ENCODE measurements at places on chromosomes 6 and 20.

GRCh38 chr6:101588343-101588742 is 194.8 kb downstream of the GRIK2 start:
- no peak for DNase-seq

- DNase-seq = no peak
These were observed 19.3 kb downstream of the TXNDC5 start for GRCh38 chr6:7891078-7891872.

GRCh38 chr20:13349235-13349604 is 128.1 kb downstream of the ISM1 start:
- DNase-seq = no peak

DNA sequence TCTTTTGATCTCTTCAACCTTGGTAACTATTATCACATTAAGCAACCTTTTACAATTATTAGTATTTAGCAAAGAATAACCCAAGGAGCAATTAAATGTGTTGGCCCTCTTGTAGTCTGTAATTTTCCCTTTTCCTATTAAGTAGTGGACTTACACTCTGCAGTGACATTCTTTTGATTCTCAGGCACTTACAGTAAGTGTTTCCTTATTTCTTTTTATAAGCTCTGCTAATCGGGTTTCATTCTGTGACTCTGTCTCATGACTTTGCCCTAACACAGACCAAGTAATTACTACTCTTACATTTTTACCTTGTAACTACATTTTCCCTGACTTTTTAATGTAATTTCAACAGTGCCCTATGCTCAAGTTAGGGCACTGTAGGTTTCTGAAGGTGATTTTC is 104.0 kb upstream of the EPHA7 start:
- no peak for DNase-seq

GRCh38 chr20:39210341-39211036 is 248.3 kb downstream of the DHX35 start:
- DNase-seq = no peak

- peak; percentile 33 for DNase-seq
These were observed 108.4 kb upstream of the PLEKHG1 start for GRCh38 chr6:150491131-150491810.

- no peak for DNase-seq
These were observed 97.3 kb upstream of the MLIP start for GRCh38 chr6:54013966-54014365.

DNA sequence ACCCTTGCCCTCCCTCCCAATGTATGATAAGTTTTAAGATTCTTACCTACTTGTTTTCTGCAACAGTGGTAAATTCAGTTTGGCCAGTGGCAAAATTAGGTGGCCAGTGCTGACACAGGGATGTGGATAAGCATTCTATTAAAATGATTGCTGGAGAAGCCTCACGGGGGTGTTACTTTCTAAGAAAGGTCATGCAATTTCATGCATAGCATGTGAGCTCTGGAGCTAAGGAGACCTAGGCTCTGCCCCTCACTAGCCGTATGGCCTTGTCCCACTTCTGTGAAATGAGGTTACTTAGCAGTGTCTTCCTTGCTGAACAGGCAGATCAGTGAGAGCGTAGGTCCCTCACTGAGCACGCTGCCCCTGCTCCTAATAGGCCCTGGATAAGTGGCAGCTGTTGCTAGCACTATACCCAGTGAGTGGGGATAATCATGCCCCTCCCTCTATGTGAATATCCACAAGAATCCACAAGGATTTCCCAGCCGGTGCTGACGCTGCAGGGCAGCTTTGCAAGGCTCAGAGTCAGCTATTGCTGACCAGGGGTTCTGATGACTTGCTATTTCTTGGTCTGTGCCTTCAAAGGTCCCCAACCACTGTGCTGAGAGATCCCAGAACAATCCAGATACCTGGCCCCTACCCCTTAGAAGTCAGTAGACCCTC is 86.5 kb upstream of the MRPS10 start:
- no peak for DNase-seq

DNA sequence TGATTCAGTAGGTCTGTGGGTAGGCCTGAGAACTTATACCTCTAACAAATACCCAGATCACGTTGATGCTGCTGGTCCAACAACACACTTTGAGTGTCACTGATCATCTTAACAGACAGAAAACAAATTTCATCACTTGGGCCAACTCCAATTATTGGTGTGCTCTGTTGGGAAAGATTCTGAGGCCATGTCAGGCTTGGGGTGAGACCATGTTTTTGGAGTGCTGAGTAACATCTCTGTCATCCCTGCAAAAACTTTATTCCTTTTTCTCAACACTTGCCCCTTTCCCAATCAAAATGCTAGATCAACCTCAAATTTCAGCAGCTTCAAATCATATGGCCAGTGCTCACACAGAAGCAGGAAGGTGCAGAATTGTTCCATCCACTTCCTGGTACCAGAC is 108.8 kb upstream of the TENT5A start:
- no peak for DNase-seq

- no peak for DNase-seq
These were observed 1.5 kb downstream of the SIRPA start for GRCh38 chr20:1896484-1897258.

DNA sequence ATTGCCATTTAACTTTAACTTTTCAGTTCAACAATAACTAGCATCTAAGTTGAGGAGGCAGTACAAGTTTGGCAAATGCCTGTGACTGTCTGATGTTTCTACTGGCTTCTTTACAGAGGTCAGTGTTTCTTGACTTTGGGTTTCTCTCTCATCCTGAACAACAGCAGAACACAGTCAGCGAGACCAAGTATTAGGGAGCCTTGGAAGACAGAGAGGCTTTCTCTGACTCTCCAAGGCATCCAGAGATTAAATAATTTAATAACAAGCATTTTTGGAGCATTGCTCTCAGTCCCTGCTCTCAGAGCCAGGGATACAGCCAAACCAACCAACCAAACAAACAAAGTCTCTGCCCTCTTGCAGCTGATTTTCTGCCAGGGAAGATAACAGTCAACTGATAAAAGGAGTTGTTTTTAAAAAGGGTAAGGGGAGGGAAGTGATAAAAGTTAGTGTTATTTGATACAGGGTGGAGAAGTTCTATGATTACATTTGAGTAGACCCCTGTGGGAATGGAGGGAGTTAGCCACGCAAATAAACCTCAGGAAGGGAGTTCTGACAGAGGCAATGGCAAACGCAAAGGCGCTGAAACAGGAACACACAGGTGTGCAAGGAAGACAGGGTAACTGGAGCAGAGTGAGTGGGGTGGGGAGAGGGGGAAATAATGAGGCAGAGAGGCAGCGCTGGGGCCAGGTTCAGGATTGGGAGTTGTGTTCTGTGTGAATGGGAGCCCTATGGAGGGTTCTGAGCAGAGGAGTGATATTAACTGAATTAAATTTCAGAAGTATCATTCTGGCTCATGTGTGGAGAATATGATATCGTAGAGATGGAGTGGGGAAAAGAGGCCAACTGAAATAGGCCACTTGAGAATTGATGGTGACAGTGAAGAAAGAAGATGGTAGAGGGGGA is 55.2 kb downstream of the SEL1L2 start:
- DNase-seq = no peak

GRCh38 chr20:36277546-36277945 is 28.6 kb upstream of the DLGAP4 start:
- no peak for DNase-seq

DNA sequence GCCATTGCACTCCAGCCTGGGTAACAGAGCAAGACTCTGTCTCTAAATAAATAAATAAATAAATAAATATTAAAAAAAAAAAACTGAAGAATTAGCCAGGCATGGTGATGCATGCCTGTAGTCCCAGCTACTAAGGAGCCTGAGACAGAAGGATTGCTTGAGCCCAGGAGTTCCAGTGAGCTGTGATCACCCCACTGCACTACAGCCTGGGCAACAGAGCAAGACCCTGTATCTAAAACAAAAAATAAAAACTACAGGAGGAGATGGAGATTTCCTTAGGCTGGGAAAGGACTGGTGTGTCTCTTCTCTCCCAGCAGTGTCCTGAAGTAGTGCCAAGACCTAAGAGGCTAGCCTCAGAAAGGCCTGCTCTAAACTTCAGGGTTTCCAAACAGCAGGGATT is 8.1 kb upstream of the GTF3C6 start:
- no peak for DNase-seq

GRCh38 chr20:25623225-25623735 is 534 bp downstream of the NANP start:
- DNase-seq = peak; percentile 19

DNA sequence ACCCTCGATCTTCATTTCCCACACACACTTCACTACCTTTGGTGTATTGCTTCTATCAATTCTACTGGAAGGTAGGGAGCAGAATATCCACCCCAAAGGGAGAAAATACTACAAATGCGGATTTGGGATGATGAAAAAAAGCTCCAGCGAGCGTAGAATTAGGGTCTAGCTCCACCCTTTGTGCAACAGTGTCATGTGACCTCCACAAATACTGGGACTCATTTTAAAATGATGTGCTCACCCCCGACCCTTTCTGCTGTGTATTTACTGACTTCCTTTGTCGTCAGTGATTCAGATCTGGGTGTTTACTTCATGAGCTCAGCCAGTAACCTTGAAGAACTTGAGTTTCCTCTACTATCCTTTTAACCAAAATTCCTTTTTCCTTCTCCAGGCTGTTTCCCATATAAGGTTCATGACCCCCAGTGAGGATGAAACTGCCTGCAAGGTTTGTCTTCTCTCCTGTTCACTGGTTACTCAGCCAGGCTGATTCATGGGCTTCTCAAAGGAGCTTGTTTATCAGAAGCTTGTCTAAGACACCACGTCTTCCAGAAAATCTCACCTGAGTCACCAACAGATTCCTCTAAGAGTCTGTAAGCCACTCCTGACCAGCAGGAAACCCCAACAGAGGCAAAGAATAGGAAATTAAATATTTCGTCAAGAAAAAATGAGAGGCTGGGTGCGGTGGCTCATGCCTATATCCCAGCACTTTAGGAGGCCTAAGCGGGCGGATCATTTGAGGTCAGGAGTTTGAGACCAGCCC is 39.6 kb upstream of the PAX1 start:
- no peak for DNase-seq

Data from CD4-positive, alpha-beta T cell treated with Interleukin-15 for 4 hours (primary cell).